Neural progenitor cell (in vitro differentiated cells): ENCODE measurements at places on chromosomes 7 and 10.

GRCh38 chr10:127017541-127018297 is 112.5 kb downstream of the DOCK1 start:
- no peak for DNase-seq

DNA sequence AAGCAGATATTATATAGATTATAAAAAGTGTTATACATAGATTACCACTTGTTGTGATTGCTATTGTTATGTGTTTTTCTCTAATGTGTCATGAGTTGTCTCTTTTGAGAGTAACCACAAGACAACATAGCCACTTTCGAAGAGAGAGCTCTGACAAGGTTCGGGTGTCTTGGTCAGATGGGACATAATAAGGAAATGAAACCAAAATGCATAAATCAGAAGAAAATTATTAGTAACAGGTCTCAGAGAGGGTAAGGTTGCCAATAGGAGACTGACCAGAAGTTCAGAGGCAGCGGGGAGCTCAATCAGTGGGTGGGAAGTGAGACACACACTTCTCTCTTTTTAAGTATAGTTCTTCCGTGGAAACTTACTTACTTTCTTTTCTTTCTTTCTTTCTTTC is 639.2 kb upstream of the POT1 start:
- DNase-seq, result no peak

- no peak for DNase-seq
These were observed 71.2 kb upstream of the DUSP5 start for GRCh38 chr10:110426294-110427181.

DNA sequence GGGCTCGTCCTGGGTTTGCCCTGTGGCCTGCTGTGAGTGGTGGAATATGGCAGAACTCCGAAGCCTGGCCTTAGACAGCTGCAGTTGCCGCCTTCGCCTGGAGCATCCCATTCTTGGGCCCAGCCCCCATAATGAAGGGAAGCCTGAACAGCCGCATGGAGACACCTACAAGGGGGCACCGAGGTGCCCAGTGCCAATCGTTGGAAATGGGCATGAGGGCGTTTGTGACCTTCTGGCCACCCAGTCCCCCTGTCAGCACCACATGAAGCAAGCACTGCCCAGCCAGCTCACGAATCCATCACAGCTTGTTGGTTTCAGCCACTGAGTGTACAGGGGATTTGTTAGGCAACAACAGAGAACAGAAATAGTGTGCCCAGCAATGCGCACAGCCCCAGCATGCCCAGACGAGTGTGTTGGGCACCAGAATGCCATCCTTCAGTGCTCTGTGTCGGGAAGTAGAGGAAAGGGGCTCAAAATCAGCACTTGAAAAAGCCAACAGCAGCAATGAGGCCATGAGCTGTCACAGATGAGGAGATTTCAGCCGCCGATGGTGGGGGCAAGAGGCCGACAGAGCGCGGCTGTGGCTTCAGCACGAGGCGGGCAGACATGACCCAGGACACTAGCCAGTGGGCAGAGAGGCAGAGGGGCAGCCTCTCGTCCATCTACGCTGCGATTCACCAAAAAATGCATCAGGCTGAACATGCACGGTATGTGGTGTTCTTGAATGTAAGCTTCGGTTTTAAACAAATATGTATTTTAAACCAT is 91.2 kb downstream of the TNS3 start:
- no peak for DNase-seq

- DNase-seq, result no peak
These were observed 27.5 kb downstream of the LRGUK start for GRCh38 chr7:134154581-134155130.

DNA sequence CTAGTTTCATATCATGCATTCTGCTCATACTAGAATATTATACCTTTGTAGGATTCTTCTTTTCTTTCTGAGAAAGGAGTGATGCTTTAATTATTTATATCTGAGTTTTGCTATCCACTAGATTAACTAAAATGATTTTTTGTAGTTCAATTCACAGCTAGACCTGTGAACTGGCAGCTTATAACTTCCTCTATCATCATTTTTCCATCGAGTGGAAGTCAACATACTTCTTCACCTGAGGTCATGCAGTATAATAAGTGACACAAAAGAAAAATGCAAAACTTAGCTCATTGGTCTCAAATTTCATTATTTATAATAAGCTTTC is 8.0 kb downstream of the LRRN3 start:
- no peak for DNase-seq

GRCh38 chr10:56082169-56082568 is 278.9 kb downstream of the ZWINT start:
- DNase-seq, result no peak

- peak; percentile 92 for DNase-seq
These were observed 940 bp upstream of the PSD start for GRCh38 chr10:102419269-102420180.

DNA sequence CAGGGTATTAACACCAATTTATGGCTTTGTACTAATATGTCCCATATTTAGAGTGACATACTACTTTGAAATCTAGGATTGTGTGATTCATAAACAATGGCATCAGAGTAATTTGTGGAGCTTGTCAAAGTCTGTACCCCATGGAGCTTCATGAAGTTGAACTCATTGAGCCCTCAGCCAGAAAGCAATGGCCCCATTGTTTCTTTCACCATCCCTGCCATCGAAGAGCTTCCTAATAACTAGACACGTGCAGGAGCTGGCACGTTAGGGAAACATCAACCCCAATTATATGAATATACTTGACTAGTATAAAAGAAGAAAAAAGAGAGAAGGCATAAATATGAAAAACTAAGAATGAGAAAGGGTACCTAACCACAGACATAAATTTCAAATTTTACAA is 206.6 kb downstream of the CXCL12 start:
- DNase-seq, result no peak

DNA sequence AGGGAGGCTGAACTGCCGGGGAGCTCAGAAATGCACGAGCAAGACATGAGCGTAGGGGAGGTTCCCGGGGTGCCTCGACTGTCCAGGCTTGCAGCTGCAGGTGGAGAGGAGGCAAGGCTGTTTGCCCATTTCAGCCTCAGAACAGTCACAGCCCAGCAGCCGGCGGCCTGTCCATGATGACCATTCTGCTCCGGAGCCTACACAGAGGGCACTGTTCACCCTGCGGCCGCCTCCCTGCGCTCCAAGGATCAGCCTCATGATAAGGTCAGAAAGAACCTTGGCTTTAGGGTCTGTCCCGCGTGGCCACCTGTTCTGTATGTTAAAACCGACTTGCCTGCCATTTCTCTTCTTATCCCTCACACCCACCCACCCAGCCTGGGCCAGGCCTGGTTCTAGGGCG is 21.9 kb upstream of the CFAP46 start:
- no peak for DNase-seq

GRCh38 chr7:134532180-134532953 is 5.0 kb downstream of the AKR1B10 start:
- DNase-seq, result no peak

DNA sequence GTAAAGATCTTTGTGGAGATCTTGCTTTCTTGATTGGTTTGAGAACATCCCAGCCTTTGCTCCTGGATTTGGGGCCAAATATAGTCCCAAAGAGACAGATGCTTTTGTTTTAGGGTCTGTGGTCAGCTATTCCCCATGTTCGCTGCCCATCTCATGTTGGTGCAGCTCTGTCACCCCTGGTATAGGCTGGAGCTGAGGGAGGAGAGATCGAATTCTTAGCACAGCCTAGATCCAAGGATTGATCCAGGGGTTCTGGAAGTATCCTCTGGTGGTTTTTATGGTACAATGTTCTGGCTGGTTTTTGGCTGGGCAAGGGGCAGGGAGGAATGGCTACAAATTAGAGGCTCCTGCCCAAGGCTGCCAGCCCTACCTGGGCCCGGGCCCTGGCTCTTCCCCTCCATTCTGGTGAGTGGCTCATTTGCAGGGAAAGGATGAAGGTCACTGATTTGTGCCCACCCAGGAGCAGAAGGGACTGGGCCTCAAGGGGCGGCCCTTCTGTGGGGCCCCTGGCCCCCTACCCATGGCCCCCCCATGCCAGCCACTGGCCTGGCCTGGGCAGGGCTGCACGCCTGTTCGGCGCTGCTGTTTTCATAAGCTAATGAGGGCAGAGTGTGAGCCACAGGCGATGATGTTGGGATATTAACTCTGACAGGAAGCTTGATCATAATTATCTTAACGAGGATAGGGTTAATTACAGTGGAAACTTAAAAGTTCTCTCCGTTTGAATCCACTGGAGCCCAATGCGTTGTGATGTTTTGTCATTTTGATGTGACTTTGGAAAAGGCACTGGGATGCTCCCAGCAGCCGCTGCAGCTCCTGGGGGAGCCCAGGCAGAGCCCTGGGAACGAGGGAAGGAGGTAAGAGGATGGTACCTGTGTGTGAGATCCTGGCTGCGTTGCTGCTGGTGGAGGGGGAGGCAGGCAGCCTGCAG is 600.6 kb downstream of the LRMDA start:
- no peak for DNase-seq

DNA sequence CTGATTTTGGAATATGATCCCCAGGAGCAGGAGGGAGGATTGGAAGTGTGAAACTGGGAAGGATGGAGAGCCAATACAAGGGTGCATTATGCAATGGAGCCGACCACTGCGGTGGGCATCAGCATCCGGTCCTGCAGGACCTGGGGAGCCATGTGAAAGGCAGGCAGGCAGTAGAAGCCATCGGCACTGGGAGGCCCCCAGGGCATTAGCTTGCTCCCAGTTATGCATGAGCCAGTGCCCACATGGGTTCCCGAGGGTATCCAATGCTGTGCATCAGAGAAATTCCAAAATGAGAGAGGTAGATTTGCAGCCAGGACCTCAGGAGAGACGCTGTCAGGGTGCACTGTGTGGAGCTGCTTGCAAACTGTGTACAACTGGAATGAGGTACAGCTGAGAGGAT is 8.7 kb upstream of the KCP start:
- no peak for DNase-seq

GRCh38 chr7:113100121-113100603 is 13.5 kb upstream of the GPR85 start:
- DNase-seq, result no peak

DNA sequence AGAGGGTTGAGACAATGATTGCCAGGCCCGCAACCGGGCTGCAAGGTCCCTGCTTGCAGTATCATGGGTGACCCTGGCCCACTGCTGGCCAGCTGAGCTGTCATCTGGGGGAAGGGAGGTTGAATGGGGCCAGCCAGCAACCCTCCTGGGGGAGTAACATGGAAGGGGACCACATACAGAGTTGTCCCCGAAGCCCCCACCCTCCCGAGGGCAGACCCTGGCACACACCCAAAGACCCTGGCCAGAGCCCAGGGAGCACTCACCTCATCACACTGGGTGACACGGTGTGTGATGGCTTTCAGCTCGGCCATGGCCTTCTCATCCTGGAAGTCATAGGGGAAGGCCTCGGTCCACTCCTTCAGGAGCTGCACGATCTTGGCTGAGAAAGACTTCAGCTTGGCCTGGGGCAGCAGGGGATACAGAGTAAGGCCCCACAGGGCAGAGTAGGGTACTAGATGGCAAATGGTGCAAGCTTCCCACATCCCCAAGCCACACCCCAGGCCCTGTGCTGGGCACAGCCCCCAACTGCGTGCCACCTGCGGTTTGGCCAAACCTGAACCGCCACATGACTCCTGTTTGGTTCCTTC is 63.4 kb downstream of the CSGALNACT2 start:
- no peak for DNase-seq

DNA sequence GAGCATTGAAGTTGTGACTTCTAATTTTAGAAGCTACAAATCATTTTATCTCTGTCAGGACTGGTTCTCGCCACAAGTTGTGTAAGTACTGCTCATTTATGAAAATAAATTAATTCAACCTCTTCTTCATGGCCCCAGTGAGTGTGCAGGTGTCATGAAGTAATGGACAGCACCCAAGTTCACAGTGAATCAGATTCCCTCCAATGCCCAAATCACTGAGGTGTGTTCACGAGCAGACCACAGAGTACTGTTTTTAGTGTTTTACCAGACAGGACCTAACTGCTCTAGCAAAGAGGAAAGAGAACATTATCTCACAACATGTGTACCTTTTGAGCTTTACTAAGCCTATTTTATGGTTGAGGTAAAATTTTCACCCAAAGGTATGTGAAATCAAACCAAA is 980.0 kb downstream of the CNTNAP2 start:
- no peak for DNase-seq

DNA sequence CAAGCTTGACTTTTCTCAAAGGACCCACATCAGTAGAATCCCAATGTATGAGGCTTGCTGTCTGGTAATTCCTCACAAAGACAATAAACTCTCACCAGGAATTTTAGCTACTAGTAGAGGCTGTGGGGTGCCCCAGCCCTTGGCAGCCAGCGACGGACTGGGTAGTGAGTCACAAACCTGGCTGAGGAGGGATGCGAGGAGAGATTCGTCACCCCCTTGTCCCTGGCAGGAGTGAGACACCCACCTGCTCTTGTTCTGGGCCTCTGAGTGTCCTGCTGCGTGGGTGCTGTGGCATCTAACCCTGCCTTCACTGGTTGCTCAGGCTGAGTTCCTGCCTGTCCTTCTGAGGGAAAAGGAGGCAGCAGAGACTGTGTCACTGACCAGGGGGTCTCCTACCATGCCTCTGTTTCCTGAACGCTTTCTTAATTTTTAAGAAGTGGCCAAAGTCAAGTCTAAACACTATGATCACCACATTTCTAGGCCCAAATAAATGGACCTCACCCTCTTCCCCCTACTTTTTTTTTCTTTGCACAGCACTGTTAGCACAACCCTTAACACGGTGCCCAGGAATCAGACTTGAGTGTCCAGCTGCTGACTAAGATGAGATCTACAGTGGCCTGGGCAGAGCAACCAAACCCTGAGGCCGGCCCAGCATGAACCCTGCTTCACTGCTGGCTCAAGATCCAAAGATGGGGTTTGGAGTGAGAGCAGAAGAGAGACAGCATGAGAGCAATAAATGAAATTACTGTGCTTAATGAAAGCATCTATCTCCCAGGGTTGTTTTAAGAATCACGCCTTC is 146.4 kb downstream of the ANLN start:
- DNase-seq, result no peak

- peak; percentile 16 for DNase-seq
These were observed 174.9 kb upstream of the HPS1 start for GRCh38 chr10:98621630-98622029.

- DNase-seq, result no peak
These were observed 36.7 kb downstream of the CSGALNACT2 start for GRCh38 chr10:43174969-43175368.

DNA sequence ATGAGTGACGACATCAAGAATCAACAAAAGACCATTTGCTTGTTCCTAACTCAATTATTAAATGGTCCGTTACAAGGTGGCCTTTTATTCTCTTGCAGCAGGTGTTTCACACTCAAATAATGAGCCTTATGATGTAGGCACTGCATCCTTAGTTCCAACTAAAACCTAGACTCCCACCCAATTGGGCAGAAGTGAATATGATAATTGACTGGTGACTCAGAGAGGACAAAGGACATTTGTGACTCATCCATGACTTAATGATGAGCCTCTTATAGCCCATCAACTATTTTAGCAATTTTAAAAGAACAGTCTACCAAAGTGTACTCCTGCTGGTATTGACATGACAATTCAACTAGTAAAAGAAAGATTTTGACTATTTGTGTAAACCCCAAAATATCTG is 1027.8 kb upstream of the PHF14 start:
- DNase-seq, result no peak

DNA sequence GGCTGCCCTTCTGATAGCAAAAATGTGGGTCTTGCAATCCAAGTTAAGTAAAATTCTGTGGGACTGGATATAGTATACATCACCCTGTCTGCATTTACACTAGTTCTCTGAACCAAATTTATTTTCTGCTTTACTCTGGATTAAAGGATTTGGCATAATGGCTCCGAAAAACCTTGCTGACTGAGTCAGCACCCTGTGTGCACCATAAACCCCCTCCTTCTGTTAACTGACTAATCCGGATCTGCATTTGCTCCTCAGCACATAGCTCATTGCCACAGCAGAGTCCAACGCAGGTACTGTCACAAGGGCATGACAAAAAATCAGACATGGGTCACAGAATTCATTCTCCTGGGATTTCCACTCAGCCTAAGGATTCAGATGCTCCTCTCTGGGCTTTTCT is 1.3 kb downstream of the OR2A5 start:
- DNase-seq, result no peak
